Fibroblast of lung (primary cell): ENCODE measurements at places on chromosomes 12 and 14.
A peak's percentile ranks its signal among the peaks of the same experiment; 100 is the strongest.

- peak; percentile 34 for DNase-seq
Observed at GRCh38 chr12:54427106-54427505, 8.0 kb upstream of the ITGA5 start.

- peak; percentile 26 for DNase-seq
Observed at GRCh38 chr12:5254703-5255102, 177.2 kb upstream of the NTF3 start.

DNA sequence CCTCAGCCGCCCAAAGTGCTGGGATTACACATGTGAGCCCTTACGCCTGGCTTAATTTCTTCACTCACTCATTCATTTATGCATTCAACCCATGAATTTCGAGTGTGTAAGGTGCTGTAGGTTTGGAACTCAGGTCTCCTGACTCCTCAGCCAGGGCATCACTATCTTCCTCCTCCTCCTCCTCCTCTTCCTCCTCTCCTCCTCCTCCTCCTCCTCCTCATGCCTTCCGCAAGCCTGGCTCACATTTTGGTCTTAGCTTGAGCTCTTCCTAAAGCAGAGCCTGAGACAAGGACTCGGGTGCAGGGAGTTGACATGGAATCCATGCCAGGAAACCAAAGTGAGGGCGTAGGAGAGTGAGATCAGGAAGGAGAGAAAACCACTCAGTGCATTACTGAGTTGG is 20.8 kb upstream of the CHGA start:
- no peak for DNase-seq

- DNase-seq = no peak
Observed at GRCh38 chr12:30164382-30165318, 380.9 kb upstream of the TMTC1 start.

GRCh38 chr14:104424406-104425072 is 155.0 kb upstream of the C14orf180 start:
- no peak for DNase-seq

GRCh38 chr14:24975393-24975792 is 74.6 kb downstream of the STXBP6 start:
- no peak for DNase-seq

DNA sequence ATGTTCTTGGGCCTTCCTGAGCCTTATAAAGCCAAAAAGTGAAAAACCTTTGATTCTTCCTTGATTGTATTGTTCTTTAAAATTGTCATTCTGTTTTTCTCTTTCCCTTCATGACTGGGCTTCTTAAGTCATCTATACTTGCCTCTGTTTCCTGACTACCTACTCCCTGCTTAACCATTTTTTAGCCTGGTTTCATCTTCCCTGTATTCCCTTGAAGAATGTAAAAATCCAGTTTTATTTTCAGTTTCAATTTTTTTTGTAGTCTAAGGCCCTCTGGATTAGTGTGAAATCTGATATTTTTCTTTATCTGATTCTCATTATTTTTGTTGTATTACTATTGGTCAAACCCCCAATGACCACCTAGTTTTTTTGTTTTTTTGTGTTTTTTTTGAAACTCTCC is 46.3 kb downstream of the APAF1 start:
- DNase-seq = no peak

DNA sequence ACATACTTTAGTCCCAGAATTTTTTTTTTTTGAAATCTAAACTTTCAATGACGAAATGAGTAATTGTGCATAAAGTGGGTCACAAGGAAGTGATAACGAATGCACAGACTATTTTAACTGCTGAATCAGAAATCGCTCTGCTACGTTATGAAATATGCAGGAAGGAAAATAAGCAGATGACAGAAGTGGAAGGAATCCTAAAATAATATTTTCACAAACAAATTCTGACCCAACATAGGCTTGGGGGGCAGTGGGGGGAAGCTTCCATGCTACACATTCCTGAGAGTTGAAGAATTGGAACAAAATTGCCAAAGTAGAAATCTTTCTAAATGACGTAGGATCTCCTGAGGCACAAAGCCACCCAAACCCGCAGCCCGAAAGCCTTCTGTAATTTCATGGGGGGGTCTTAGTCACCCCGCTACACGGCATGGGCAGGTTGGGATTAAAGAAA is 89.6 kb downstream of the ARF6 start:
- peak; percentile 89 for DNase-seq

- no peak for DNase-seq
Observed at GRCh38 chr12:116406529-116406928, 129.0 kb upstream of the MED13L start.

DNA sequence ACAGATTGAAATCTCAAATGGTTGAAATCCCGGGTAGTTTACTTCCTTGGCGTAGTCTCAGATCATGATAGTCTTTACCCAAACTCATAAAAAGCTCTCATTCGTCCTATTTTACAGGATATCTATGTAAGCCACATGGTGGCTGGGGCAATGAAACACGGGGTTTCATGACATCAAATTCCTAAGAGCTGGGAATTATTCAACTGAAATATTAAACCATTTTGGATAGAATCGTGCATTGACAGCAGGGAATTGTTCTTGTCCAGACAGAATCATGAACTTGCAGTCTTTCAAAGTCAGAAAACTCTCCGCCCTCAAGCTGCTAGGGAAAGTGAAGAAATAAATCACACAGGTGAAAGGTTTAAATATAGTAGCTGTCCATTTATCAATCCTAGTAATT is 33.2 kb upstream of the PRKAB1 start:
- DNase-seq = no peak

DNA sequence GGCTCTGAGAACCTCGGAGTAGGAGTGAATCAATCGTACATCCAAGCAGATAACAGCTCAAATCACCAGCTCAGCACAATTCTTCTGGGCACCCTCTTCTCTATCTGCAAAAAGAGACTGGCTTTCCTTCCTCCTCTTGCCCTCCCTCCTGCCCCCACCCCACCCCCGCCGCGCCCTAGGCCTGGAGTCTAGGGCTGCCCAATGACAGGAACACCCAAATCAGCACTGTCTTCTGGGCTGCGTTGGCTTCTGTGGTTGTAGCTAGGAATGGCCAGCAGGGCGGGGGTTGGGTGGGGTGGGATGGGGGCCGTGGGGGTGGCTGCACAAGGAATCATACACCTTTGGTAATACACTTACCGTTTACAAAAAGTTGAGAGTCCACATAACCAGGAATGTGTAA is 28.0 kb upstream of the TMCC3 start:
- DNase-seq = no peak

- DNase-seq = no peak
Observed at GRCh38 chr14:77219591-77219990, 38.0 kb downstream of the TMEM63C start.

DNA sequence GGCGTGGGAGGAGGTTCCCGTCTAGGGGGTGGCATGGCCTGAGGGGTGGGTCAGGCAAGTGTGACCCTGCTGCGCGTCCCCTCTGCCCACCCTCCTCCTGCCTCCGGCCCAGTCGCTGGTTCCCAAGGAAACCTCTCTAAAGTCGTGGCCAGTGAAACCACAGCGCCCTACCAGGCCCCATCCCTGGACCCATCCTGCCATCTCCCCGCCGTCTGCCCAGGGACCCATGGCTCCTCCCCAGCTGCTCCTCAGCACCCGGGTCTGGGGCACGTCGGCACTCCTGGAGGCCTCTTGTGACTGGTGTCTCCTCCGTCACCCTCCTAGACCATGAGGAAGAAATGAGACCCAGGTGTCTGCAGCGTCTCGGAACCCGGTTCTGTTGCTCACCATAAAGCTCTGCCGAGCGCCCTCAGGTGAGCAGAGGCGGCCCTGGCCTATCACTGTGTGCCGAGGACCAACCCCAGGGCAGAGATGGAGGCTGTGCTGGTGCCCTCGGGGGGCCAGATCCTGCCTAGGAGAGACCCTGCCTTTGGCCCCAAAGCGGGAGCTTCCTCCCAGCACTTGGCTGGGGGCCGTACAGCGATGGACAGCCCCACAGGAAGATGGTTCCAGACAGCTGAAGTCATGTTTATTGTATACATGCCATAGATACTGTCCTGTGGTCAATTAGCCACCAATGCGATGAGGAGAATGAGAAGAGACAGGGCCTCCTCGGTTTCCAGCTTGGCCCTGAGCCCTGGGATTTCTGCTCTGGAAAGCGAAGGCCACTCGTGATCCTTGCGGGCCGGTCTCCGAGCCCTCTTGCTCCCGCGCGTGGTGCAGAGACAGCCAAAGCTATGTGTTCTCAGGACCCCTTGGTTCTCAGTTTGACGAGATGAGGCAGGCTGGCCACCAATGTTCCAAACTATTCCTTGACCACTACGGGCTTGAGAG is 222.5 kb upstream of the RTL1 start:
- DNase-seq = no peak

DNA sequence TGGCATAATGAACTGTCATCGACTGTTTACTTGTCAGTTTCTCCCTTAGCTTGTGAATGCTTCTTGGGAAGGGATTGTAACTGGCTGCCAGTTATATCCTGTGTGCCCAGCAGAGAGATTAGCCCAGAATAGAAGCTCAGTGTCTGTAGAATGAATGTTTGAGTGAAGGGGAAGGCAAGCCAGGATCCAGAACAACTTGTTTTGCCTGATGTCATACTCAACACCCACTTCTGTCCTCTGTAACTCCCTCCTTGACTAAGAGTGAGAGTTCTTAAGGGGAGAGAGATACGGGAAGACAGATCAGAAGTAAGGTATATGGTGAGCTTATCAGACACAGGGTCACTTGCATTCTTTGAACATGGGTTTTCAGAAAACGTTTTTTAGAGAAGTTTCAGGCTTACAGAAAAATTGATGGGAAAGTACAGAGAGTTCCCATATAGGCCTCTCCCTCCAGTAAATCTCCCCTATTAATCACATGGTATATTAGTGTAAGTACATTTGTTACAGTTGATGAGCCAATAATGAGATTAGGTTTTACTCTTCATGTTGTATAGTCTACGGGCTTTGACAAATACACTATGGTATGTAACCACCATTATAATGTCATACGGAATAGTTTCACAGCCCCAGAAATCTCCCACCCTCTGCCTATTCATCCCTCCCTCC is 5.6 kb upstream of the SPPL3 start:
- DNase-seq = no peak

DNA sequence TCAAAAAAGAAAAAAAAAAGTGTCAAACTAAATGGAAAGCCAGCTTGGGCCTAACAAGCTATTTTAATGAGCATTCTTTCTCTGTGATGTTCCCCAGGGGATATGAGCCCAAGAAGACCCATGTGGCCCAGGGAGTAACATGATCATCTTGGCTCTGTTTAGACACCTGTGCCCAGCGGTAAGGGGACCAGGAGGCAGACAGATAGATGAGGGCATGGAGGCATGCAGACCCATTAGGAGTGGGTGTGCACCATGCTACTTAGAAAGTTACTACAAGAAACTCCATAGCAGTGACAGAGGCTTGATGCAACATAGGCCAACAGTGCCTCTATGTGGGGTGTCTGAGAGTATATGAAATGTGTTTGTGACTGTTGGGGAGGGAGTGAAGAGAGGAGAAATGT is 3.1 kb upstream of the CREBL2 start:
- peak; percentile 7 for DNase-seq

GRCh38 chr12:72522411-72522810 is 250.2 kb downstream of the TRHDE start:
- no peak for DNase-seq

DNA sequence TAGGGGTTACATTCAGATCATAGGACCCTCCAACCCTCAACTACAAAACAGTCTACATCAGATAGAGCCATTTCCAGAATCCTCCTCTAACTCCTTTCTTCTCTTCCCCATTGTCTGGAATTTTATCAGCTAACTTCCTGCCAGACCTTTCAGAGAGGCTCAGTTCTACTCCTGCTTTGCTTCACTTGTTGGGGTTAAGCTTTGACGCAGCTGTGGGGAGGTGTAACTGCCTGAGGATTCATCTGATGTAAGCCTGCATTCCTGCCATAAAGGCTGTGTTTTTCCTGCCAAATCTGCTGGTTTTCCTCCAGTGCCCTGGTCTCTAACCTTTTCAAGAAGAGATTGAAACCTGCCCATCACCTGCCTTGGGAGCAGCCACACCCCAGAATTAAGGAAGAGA is 16.9 kb downstream of the DHRS2 start:
- no peak for DNase-seq

GRCh38 chr14:97731800-97732199 is 934.6 kb downstream of the VRK1 start:
- no peak for DNase-seq

DNA sequence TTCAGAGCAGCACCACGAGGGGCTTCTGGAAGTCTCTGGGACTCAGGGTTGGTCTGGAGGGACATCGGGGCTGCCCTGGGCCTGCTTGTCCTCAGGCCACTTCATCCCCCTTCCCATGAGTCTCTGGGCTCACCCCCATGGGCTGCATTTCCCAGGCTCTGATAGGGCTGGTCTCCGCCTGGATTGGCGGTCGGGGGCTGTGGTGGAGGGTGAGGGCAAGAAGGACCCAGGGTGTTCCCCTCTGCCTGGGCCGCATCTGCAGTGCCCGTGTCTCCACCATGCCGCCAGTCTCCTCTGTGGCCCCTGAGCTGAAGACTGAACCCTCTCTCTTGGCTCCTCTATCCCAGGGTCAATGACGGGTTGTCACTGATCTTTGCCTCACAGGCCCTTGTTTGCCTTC is 242.1 kb downstream of the ADGRD1 start:
- no peak for DNase-seq

DNA sequence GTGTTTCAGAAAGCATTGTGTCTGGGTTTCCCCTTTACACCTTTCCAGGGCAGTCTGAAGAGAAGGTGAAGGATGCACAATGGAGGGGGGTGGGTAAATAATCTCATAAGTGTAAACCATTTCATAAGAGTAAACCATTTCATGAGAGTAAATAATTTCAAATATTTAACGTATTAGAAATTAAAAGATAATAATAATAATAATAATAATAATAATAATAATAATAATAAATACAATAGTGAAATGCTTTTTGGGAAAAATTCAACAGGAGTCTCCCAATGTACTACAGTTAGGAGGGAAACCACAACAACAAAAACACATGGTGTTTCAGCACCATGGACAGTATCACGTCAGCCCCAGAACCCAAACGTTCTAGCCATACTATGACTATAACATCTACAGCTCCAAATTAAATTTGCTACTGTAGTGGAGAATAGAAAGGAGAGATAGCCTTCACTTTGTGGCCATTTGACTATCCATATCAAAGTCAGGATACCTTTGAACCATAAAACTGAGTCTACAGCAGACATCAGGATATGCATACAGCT is 691.8 kb downstream of the BCL11B start:
- peak; percentile 23 for DNase-seq

- DNase-seq = no peak
Observed at GRCh38 chr14:91129261-91129660, 15.4 kb downstream of the DGLUCY start.

GRCh38 chr12:14194572-14194971 is 170.9 kb upstream of the ATF7IP start:
- no peak for DNase-seq

DNA sequence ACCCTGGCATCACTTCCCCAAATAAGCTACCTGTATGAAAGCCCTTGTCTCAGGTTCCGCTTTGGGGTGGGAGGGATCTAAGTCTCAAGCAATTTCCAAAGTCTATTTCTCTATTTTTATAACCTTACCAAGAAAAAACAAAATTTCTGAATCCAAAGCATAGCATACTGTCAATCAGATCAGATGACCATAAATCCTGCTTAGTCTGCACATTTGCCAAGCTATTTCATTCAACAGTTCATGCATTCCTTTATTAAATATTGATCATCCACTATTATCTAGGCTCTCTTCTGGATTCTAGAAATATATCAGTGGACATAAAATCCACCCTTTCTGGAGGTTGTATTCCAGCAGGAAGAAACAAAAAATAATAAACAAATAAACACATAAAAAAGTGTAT is 263.5 kb upstream of the USP15 start:
- no peak for DNase-seq

GRCh38 chr14:101072070-101072469 is 168.5 kb upstream of the RTL1 start:
- no peak for DNase-seq

- DNase-seq = no peak
Observed at GRCh38 chr14:31902945-31903646, 174.0 kb upstream of the ARHGAP5 start.

GRCh38 chr12:106106061-106106566 is 32.6 kb downstream of the NUAK1 start:
- DNase-seq = no peak
